ELR (cell line): ENCODE measurements at places on chromosomes 2 and 18.

- DNase-seq = no peak
These were observed 58.3 kb downstream of the CYRIA start for GRCh38 chr2:16607301-16607700.

- DNase-seq = no peak
These were observed 37.8 kb upstream of the MALL start for GRCh38 chr2:110153416-110153815.

GRCh38 chr18:56836173-56836572 is 185.0 kb downstream of the WDR7 start:
- no peak for DNase-seq

- peak; percentile 2 for DNase-seq
These were observed 13.6 kb downstream of the CDH2 start for GRCh38 chr18:28163201-28163775.

DNA sequence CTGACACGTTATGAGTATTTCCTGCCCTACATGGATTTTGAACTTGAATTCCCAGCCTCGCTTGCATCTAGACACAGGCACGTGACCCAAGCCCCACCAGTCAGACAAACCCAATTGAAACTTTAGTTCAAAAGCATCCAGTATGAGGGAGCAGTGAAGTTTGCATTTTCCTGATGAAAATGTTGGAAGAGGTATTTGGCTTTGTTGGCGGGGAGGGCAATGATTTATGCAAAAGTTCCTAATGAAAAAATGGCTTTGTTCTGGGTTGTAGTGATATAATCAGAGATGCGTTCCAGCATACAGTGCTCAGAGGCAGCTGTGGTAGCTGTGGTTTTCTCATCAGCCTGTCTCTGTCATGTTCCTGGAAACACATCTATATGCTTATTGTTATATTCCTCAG is 36.8 kb upstream of the CPS1 start:
- DNase-seq = no peak

- DNase-seq = no peak
These were observed 69.2 kb downstream of the RFTN2 start for GRCh38 chr2:197606180-197606579.

DNA sequence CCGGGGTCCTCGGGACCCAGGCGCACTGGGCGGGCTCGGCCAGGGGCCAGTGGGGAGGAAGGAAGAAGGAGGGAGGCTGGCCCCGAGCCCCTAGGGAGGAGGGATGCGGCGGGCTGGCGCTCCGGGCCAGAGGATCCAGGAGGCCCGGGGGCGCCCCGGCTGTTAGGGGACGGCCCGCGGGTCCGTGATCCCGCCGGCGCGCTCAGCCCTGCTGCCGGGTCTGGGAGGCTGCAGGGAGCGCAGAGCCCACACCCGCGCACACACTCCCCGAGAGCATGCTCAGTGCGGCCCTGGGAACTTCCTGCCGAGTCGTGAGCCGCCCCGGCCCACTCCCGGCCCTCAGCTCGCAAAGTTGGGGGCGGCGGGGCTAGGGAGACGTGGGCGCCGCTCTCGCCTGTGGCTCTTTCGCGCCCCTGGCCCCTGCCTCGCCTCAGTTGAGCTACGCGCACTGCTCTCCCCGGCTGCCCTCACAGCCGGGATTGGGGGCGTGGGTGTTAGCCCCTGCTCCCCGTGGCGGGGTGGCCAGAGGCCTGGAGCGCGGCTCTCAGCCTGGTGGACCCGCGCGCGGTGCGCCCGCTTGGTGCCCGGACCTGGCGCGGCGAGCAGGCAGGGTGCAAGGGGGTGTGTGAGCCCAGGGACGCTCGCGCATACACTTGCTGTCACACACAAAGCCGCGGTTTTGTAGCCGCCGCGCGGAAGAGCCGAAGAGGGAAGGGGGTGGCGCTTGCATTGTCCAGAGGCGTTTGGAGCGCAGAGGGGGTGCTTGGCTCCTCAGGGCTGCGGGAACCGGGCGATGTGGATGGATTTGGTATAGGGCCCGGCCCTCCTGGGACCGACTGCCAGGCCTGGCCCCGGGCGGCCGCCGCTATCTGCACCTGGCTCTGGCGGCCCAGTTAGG is 132.9 kb upstream of the MGAT5 start:
- DNase-seq = peak; percentile 77

GRCh38 chr2:53633441-53633840 is 134.2 kb upstream of the CHAC2 start:
- peak; percentile 64 for DNase-seq

GRCh38 chr2:10136101-10136934 is 13.8 kb downstream of the RRM2 start:
- no peak for DNase-seq

- DNase-seq = no peak
These were observed 7.1 kb upstream of the FIGLA start for GRCh38 chr2:70797506-70797905.

DNA sequence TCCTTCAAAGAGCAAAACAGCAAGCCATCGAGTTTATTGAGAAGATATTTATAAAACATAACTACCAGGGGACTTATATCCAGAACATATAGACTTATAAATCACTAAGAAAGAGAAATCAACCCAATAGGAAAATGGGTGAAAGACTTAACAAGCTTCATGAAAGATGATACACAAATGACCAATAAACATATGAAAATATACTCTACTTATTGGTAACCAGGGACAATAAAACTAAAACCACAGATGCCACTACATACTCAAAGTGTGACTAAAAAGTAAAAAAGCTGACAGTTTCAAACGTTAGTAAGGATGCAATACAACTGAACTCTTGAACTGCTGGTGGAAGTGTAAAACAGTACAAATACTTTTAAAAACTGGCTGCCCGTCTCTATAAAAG is 154.3 kb downstream of the TMEM163 start:
- peak; percentile 2 for DNase-seq

DNA sequence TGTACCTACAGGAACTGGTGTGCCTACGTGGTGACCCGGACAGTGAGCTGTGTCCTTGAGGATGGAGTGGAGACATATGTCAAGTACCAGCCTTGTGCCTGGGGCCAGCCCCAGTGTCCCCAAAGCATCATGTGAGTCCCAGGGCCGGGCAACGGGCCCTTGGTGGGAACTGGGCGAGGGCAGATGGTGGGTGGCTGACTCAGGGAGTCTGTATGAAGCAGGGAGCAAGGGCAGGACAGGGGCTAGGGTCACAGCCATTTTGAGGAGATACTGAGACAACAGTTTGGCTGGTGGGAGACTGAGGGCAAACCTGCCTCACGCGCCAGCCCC is 1.7 kb downstream of the EMILIN1 start:
- no peak for DNase-seq

- DNase-seq = peak; percentile 50
These were observed 376.3 kb upstream of the UBE2E3 start for GRCh38 chr2:180604077-180604476.

- no peak for DNase-seq
These were observed 129.2 kb downstream of the PLA2R1 start for GRCh38 chr2:159933040-159933726.

- DNase-seq = no peak
These were observed 19.9 kb downstream of the SLC38A11 start for GRCh38 chr2:164935118-164936101.

DNA sequence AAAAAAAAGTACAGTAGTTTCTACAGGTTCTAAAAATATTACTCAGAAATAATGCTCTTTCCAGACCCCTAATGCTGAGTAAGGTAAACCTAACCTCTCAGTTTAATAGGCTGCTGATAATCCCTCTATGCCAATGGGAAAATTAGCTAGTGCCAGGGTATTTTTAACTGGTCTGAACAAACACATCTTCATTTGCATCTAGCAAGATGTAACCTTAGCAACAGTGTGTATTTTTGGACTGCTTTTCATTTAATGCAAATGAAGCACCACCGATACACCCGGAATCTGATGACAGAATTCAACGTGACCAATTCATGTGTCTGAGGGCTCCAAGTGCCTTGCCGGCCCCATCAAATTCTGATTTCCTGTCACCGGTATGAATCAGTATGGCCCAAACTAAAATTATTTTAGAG is 47.4 kb upstream of the CYRIA start:
- DNase-seq = no peak

DNA sequence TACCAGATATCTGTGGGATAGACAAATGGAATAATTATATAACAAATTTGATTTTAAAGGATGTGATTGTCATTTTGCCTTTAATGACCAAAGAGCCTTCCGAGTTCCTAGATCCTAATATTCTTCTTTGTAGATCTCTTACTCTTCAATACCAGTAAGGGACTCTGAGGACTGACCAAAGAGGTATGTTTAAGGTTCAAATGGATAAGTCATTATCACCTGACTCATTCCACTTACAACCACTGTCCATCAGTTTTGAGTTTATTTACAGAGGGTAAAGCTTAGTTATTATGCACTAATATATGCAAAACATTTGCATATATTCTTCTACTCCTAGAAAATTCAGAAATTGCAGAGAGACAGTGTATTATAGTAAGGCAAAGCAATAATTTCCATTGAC is 62.7 kb downstream of the CCDC148 start:
- DNase-seq = peak; percentile 25

DNA sequence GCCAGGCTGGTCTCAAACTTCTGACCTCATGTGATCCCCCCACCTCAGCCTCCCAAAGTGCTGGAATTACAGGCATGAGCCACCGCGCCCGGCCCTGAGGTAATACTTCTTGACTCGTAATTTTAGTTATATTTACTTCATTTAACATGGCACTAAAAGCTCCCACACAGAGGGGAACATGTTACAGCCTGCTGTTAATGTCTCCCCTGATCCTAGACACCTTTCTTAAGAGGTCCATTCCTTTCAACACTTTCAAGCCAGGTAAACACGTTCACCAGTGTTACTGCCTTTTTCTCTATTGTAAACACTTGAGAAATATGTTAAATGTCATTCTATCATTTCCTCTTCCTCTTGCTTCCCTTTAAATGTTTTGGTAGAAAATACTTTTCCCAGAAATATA is 161.4 kb downstream of the METTL4 start:
- DNase-seq = no peak

DNA sequence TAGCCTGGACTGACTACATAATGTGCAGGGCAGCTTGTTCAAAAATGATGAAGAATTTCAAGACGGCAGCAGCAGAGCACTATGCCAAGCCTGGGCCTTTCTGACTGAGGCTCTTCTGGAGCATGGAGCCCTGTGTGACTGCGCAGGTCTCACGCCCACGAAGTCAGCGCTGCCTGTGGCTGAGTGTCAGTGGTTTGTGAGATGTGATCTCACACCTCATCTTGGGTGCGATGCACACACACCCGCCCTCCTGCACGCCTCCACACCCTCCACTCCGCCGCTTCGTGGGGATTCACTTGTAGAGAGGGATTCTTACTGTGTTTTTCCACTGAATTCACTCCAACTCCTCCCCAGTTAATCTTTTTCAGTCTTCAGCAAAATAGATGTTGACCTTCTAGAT is 103.9 kb downstream of the VIT start:
- DNase-seq = no peak
